ENCODE measurements at places on chromosomes 7 and 10.

GRCh38 chr7:133315332-133316040, 62.6 kb downstream of the EXOC4 start:
- DNase-seq, result no peak

DNA sequence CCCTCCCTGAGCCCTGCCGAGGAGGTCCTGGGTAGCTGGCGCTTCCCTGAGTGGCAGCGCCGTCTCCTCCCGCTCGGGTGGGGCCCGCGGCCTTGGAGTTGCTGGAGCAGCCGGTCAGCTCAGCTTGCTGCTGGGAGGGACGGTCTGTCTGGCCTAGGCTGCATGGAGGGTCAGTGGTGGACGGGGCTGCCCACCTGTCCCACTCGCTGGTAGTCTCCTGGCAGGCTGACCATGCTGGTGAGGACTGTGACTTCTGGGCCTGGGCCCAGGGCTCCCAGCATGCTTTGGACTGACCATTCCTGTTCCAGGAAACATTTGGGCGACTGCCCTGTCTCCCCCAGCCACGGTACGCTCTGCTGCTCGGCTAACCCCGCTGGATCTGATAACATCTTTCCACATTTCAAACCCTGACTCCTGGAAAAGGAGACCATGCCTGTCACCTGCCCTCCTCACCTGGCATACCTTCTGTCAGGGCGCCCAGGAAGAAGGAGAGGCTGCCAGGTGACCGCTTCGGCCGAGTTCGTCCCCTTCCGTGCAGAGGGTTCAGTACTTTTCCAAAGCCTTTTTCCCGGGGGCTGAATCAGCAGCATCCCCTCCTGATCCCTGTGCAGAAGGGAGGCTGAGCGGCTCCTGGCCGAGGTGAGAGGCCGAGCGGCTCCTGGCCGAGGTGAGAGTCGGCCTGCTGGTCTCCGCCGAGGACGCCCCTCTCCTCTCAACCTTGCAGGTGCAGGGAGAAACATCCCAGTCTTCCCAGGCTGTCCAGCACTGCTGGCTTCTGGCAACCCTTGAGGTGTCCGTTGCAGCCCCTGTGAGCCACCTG, 43.4 kb downstream of the FAM20C start:
- no peak for DNase-seq

- DNase-seq, result peak; percentile 11
Measured at GRCh38 chr10:104614245-104614831, 26.8 kb upstream of the SORCS3 start.

DNA sequence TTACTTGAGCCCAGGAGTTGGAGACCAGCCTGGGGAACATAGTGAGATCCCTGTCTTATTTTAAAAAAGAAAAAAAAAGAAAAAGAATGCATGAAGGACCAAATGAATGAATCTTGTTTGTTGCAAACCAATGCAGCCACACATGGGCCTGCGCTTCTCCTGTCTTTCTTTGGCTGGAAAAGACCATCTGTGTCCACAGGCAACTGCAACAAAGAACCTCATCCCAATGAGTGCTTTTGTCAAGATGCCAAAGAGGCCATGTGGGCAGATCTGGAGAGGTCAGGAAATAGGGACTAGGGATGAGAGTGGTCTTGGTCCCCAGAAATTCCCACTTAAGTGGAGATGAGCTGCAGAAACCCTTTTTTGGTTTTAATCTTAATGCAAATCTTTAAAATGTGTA, 49.8 kb upstream of the DUSP5 start:
- DNase-seq, result no peak

- DNase-seq, result no peak
Measured at GRCh38 chr10:130463876-130464364, 327.7 kb downstream of the GLRX3 start.

GRCh38 chr10:128880159-128880725, 586.8 kb upstream of the MGMT start:
- DNase-seq, result no peak

GRCh38 chr10:124378881-124379471, 39.7 kb downstream of the OAT start:
- DNase-seq, result no peak

DNA sequence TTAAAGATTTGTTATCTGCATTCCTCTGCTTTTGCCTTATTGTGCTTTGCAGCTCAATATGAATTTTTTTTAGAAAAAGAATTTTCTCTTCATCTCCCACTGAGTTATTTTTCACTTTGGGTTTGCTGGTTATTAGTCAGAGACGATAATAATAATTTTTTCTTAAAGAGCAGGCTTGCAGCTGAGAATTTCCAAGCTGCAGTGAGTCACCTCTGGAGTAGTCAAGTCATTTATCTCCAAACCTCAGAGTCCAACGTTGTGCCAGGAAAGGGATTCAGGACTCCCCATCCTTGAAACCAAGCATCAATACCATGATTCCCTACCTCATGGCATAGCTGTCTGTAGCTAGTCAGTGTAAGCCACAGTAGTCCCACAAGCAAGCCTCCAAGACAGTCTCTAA, 15.2 kb upstream of the EGR2 start:
- no peak for DNase-seq

- DNase-seq, result no peak
Measured at GRCh38 chr10:78214955-78215354, 181.3 kb downstream of the RPS24 start.

- no peak for DNase-seq
Measured at GRCh38 chr10:23294638-23295247, 49.9 kb downstream of the C10orf67 start.

GRCh38 chr7:93821463-93821862, 69.1 kb downstream of the TFPI2 start:
- DNase-seq, result no peak

DNA sequence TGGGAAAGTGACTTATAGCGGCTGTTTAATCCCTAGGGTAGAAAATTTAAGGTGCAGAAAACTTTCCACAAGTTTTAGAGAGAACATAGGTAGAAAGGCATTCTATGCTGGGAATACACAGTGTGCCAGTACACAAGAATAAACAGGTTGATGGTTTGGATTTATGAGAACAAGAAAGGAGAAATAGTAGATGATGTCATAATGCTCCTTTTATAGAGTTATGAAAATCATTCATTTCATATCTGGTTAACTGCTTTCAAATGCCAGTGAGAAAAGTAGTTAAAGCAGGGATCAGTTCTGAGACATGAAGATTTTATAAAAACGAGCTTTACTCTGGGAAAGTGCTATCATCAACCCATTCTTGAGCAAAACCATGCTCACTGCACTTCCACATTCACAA, 311.4 kb downstream of the PARD3 start:
- DNase-seq, result no peak

DNA sequence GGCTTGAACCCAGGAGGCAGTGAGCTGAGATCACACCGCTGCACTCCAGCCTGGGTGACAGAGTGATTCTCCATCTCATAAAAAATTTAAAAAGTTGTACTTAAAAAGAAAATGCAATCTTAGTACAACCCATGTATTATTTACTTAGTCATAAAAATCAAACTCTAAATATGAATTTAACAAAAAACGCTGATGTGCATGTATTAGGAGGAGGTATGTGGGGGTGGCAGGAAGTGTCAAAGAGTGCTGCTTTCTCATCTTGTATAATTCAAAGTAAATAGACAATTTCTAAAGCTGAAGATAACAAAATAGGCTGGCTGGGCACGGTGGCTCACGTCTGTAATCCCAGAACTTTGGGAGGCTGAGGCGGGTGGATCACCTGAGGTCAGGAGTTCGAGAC, 81.0 kb upstream of the NRBF2 start:
- DNase-seq, result no peak

GRCh38 chr10:124688889-124689670, 55.1 kb downstream of the FAM53B start:
- DNase-seq, result peak; percentile 83

DNA sequence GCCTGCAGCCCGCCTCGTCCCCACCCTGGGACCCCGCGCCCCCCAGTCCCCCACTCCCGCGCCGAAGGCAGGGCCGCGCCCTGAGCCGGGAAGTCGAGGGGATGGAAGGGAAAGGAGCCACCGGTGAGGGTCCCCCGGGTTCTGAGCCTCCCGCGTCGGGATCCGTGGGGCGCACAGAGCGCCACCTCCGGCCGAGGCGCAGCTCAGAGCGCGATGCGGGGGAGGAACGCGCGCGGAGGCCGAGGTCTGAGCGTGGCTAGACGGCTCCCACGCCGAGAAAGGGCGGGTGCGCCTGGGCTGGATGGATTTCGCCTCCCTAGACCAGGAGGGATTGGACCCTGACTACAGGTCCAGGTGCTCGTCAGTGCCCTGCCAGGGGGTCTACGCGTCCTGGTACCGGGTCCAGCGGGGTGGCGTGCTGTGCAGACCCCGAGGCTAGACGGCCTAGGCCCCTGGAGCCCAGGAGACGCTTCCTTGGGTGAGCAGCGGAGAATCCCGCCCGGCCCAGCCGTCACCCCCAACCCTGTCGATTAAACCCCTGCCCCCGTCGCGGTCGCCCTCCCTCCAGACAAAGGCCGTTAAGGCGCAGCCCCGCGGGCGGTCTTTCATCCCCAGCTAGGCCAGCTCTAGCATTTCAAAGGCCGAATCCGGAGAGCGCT, 986 bp upstream of the PDGFA start:
- DNase-seq, result no peak

DNA sequence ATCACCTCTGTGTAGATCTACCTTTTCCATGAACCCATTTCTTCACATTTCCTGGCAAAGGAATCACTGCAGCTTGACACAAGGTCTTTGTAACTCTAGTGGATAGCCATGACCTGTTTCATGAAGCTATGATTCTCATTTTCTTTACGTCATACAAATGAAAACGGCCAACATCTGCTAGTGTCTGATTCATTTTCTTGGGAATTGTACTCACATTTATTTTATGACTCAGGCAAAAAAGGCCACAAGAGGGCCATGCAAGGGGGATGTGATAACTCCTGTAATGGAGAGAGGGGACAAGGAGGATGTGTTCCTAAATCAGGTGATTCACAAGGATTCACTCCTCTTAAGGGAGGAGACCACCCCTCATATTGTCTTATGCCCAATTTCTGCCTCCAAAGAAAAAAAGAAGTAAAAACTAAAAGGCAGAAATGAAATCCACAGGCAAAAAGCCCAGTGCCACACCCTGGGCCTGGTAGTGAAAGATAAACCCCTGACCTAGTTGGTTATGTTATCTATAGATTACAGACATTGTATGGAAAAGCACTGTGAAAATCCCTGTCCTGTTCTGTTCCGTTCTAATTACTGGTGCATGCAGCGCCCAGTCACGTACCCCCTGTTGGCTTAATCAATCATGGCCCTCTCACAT, 249.9 kb downstream of the IPMK start:
- DNase-seq, result no peak

DNA sequence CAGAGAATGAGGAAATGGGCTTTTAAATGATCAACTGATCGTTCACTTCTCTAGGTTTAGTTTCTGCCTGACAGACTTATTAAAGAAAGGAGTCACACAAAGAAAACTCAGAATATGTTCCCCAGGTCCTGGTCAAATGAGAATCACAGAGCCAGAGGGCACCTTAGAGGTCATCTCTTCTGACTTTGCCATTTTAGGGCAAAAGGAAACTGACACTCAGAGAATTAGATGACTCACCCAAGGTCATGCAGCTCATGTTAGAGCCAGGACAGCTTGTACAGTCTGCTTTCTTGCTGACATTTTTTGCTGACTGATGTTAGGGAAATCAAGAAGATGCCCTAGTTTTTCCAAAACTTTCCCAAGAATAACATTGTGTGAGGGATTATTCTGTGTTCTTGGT, 312.7 kb upstream of the SP8 start:
- DNase-seq, result no peak

DNA sequence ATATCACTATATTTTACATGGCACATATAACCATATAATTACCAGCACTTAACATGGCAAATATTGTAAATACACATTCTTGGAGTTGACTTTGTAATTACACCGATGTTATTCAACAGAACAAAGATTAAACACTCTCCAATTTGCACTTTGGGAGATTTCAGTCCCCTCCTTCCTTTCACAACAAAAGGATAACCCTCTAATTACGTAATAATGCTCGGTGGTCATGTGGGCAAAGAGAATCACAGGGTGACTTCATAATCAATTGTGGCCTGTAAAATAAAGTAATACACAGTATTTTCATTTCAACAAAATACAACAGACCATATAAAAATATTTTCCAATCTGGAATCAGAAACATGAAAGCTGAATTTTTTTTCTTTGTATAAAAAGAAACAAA, 73.2 kb downstream of the RHOBTB1 start:
- no peak for DNase-seq
